ENCODE measurements at places on chromosomes 5 and 9.
A peak's percentile ranks its signal among the peaks of the same experiment; 100 is the strongest.

DNA sequence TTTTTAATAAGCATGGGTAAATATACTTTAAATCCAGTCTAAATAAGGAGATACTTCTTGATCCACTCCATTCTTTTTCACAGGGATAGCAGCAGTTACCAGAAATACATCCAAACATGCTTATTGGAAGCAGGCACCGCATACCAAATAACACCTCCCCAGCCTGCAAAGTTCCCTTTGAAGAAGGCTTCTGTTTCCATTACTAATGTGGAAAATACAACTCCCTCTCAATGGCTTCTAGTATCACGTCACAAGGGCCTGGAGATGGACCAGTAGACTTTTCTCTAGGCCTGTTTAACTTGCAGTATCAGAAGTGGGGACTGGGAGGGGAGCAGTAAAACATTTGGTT lies 20.8 kb downstream of the TMEM245 start:
- H3K36me3 ChIP-seq, result peaks cover 29% of the 10 kb centered on the region
- H3K27ac ChIP-seq, result peak overlapping the region; percentile 81
- H3K4me3 ChIP-seq, result no peak overlapping the region
- DNase-seq, result no peak

DNA sequence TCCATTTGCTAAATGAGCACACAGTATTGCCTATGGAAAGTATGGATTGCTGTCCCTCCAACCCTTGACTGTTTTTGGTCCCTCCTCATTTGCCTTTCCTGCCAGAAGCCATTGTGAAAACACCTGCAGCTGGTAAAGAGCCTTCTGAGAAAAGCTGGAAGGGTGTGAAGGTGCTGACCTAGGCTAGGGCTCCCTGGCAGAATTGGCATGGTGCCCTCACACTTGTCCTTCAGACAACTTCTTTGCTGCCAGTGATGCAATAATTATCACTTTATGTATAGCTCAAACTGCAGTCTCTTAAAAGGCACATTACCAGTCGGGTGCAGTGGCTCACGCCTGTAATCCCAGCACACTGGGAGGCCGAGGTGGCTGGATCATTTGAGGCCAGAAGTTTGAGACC lies 4.2 kb downstream of the TXNDC15 start:
- peaks cover 60% of the 10 kb centered on the region for H3K4me1 ChIP-seq
- H3K27me3 ChIP-seq, result no peaks in the 10 kb centered on the region
- no peaks in the 10 kb centered on the region for H3K36me3 ChIP-seq
- DNase-seq, result no peak

GRCh38 chr5:131795228-131795627 lies 1.6 kb downstream of the FNIP1 start:
- DNase-seq, result no peak
- H3K27me3 ChIP-seq, result no peaks in the 10 kb centered on the region
- peaks cover 11% of the 10 kb centered on the region for H3K36me3 ChIP-seq
- peak overlapping the region; percentile 59 for H3K27ac ChIP-seq
- peaks cover 57% of the 10 kb centered on the region for H3K4me1 ChIP-seq
- H3K4me3 ChIP-seq, result peak overlapping the region; percentile 63

GRCh38 chr9:132551556-132551955 lies 30.9 kb upstream of the BARHL1 start:
- peaks cover 5% of the 10 kb centered on the region for H3K27me3 ChIP-seq
- H3K27ac ChIP-seq, result no peak overlapping the region
- H3K36me3 ChIP-seq, result no peaks in the 10 kb centered on the region
- DNase-seq, result no peak
- H3K4me1 ChIP-seq, result no peaks in the 10 kb centered on the region

DNA sequence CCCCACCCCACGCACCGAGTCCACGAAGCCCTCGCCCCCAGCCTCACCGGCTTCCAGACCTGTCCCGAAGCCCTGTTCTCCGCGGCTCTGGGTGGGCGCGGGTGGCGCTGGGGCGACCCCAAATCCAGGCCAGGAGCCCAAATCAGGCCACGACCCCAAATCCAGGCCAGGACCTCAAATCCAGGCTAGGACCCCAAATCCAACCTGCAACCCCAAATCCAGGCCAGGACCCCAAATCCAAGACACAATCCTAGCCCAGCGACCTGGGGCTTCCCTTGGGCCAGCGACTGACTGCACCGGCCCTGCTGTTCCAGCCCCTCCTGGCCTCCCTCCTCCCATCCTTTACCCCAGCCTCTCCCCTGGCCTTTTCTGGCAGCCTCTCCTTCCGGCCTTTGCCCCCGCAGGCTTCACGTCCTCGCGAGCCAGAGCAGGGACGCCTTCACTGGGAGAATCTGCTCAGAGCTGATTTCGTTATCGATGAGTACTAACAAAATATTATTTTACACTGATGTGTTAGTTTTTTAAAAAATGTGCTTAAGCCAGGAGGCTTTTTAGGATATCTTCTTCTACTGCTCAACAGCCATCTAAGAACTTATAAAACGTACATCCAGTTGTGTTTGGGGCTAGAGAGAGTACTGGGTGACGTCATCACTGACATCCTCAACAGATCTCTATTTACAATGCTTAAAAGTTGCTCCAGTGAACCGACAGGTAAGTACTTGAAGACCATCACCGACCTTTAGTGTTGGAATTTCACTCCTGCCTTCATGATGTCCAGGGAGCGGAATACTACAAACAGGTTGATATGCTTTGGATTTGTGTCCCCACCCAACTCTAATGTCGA lies 34.7 kb downstream of the TRIP13 start:
- no peak overlapping the region for H3K27ac ChIP-seq
- H3K27me3 ChIP-seq, result peaks cover 21% of the 10 kb centered on the region
- DNase-seq, result no peak
- no peaks in the 10 kb centered on the region for H3K36me3 ChIP-seq

DNA sequence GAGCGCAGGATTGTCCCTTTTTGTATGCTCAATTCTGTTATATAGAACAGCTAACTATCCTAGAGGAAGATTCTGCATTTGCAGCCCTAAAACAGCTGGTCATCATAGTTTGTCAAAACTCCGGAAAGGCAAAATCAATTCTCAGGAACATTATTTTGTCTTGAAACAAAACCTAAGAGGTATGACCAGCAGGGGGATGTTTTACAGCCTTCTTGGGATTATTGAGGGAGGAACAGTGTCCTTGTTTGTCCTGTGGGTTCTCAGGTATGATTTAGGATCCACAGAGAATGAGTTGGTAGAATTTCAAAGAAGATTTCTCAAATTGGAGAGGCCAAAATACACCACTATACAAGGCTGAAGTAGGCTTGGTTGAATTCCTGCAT lies 136.4 kb downstream of the ZSWIM6 start:
- H3K27ac ChIP-seq, result no peak overlapping the region
- H3K4me3 ChIP-seq, result no peak overlapping the region
- H3K27me3 ChIP-seq, result no peaks in the 10 kb centered on the region
- peaks cover 14% of the 10 kb centered on the region for H3K36me3 ChIP-seq
- H3K4me1 ChIP-seq, result peaks cover 32% of the 10 kb centered on the region

DNA sequence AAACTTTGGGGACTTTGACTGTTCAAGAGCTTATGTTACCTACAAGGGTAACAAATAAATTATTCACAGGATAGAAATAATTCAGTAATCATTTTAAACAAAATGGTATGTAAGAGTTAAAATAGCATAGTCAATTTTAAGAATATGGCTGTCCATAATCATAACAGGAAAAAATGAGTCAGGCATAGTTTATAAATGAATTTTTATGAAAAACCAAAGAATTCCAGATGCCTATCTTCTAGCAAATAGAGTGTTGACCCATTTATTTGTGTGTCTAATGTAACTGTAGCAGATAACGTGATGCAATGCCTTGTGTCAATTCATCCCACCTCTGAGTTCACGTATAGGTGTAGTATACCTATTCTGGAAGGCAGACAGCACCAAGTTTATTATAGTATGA lies 169.7 kb upstream of the CDH9 start:
- no peak for DNase-seq
- H3K27me3 ChIP-seq, result no peaks in the 10 kb centered on the region
- no peak overlapping the region for H3K27ac ChIP-seq
- no peaks in the 10 kb centered on the region for H3K36me3 ChIP-seq
- no peaks in the 10 kb centered on the region for H3K4me1 ChIP-seq
- no peak overlapping the region for H3K4me3 ChIP-seq

DNA sequence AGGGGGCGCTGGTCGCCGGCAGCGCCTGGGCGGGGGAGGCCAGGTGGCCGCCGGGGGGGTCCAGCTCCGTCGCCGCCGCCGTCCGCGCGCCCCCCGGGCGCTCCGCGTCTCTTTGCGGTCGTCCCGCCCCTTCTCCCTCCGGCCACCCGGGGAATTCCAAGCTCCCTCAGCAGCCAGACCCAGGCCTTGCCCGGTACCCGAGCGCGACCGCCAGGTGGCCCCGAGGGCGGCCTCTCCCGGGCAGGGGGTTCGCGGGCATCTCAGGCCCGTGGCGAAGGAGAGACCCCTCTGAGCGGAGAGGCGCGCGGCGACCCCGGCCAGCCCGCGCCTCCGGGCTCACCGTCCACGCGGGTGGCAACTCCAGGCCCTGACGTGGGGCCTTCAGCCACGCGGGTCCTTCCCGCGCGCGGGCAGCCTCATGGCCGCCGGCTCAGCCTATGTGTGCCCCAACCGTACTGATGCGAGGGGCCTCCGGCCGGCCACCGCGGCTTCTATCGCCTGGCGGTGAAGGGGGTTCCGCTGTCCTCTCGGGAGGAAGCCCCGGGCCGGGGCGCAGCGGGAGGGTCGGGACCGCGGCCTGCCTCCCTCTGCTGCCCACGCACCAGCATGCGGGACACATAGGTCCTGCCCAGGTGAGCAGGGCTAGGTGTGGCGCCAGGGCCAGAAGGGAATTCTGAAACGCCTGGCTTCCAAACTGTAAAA lies 529 bp upstream of the NRARP start:
- no peaks in the 10 kb centered on the region for H3K36me3 ChIP-seq
- H3K27me3 ChIP-seq, result no peaks in the 10 kb centered on the region
- peaks cover 16% of the 10 kb centered on the region for H3K4me1 ChIP-seq
- H3K27ac ChIP-seq, result no peak overlapping the region
- H3K4me3 ChIP-seq, result peak overlapping the region; percentile 27

- H3K27me3 ChIP-seq, result peaks cover 17% of the 10 kb centered on the region
- H3K36me3 ChIP-seq, result no peaks in the 10 kb centered on the region
- DNase-seq, result no peak
- peaks cover 2% of the 10 kb centered on the region for H3K4me1 ChIP-seq
- no peak overlapping the region for H3K4me3 ChIP-seq
Observed at GRCh38 chr9:72753266-72753893, 199.5 kb downstream of the ALDH1A1 start.

Measured in naive thymus-derived CD8-positive, alpha-beta T cell (primary cell).